ELR (cell line): ENCODE measurements at places on chromosomes 1 and 21.
A peak's percentile ranks its signal among the peaks of the same experiment; 100 is the strongest.

DNA sequence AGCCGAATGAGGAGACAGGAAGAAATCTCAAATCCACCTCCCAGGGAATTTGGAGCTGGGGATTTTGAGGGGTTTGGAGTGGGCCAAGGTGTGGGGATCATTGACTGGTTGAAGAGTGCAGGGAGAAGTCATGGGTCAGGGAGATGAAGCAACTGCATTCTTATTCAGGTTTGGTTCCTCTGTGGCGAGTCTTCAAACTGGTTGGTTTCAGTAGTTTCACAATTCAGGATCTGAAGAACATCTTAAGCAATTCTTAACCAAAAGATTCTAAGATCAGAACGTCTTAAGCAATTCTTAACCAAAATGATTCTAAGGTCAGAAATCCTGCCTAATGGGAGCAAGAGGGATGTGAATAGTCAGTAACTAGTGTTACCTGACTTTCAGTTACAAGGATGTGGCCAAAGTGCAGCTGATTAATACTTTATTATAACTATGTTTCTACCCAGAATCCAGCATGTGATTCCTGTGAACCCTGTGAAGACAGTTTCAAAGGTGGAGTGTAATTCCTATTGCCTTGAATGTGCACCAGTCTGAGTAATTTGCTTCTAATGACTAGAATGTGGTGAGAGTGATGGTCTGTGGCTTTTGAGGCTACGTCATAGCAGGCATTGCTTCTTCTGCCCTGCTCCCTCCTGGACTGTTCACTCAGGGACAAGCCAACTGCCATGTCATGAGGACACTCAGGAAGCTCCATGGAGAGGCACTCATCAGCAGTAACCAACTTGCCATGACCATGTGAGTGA, 61.2 kb downstream of the OLFML3 start:
- no peak for DNase-seq

GRCh38 chr1:42210421-42211133, 46.0 kb upstream of the GUCA2A start:
- peak; percentile 67 for DNase-seq

- no peak for DNase-seq
Measured at GRCh38 chr1:61270761-61271411, 188.5 kb downstream of the NFIA start.

- no peak for DNase-seq
Measured at GRCh38 chr1:43042127-43042526, 83.5 kb upstream of the SLC2A1 start.

DNA sequence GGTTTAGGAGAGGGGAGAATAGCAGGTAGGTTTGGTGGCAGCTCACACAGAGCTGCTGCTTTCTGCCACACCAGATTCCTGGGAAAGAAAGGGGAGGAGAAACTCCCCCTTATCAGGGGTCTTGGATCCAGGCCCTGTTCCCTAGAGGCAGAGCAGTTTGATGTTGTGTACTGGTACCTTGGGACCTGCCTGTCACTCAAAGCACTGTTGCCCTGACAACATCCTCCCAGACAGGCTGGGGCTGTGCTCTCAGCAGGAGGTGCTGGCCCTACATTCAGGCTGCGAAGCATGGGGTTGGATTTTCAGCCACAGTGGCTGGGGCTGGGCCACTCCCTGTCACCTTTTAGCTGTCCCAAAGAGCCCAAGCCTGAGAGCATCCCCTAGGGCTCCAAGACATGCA, 188.0 kb downstream of the GRIK3 start:
- no peak for DNase-seq

DNA sequence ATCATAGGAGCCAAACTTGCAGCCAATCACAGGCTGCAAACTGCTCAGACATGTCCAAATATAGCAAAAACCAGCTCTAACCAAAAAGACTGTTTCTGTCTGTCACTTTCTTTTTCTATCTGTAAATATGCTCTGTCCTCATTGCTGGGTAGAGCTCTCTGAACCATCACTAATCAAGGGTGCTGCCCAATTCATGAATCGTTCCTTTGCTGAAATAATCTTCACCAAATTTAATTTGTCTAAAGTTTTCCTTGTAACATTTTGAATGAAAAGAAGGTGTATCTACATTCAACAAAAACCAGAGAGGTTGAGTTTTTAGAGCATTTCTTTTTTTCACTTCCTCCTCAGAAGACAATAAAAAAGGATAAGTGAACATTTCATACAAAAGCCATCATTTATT, 1221.7 kb upstream of the ADGRL2 start:
- DNase-seq: no peak

GRCh38 chr1:87894062-87894461, 565.4 kb downstream of the LMO4 start:
- no peak for DNase-seq

- DNase-seq: no peak
Measured at GRCh38 chr1:68142036-68142435, 90.3 kb downstream of the WLS start.

- DNase-seq: no peak
Measured at GRCh38 chr1:25768999-25769398, 31.0 kb upstream of the SELENON start.

DNA sequence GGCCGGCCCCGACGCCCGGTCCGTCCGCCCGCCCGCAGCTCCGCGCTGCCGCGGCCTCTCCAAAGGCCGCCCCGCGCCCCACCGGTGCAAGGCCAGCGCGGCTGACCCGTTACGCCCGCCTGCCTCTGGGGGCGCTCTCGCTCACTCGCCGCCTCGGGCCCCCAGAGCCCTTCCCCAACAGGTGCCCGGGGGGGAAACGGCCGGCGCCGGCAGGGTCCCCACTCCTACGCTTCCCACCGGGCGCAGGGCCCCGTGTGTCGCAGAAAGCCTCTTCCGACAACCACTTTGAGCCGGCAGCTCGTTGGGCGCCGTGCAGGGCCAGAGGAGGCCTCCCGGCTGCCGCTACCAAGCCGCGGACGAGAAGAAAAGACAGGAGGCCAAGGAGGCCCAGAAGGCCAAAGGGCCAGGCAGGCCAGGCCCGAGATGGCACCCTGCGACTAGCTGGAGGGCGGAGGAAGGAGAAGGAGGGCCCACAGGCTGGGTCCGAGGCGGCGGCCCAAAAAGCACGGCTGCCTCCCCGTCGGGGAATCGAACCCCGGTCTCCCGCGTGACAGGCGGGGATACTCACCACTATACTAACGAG, 64.9 kb upstream of the FCGR2A start:
- DNase-seq: peak; percentile 86

GRCh38 chr1:160996178-160996577, 24.8 kb downstream of the F11R start:
- DNase-seq: peak; percentile 94

DNA sequence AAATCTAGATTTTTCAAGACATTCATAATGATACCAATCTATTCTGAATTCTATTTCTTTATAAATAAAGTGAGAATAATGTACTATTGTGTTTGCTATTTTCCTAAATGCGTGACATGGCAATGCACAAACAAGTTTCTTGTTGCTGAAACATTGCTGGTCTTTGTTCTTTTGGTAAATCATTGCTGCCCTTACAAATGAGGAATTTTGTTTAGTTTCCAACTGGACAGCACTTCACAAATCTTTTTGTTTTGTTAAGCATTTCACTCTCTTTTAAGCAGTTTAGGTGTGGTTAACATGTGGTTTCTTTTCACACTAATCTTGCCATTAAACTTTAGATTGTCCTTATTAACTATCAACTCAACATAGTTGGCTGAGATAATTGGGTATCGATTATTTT, 94.6 kb downstream of the LRRC7 start:
- no peak for DNase-seq

GRCh38 chr1:227768125-227768439, 32.8 kb downstream of the SNAP47 start:
- DNase-seq: no peak

GRCh38 chr1:169515641-169516040, 29.9 kb upstream of the SLC19A2 start:
- DNase-seq: no peak

GRCh38 chr1:86054396-86054795, 102.2 kb downstream of the COL24A1 start:
- no peak for DNase-seq

- no peak for DNase-seq
Measured at GRCh38 chr1:22830041-22830566, 119.5 kb downstream of the EPHB2 start.

GRCh38 chr1:5191470-5191869, 537.1 kb downstream of the AJAP1 start:
- DNase-seq: no peak

DNA sequence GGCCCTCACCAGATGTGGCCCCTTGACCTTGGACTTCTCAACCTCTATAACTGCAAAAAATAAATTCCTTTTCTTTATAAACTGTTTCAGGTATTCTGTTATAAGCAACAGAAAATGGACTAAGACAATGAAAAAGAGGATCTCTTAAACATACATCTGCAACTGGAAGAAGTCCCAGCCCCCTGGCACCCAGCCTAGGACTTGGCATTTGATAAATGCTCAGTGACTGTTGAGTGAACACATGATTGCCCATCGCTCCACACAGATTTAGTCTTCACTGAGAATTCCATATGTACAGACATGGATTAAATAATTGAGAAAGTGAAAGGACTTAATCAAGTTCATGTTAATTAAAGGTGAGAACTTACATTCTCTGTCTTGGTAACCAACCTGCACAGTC, 344.9 kb upstream of the RUNX1 start:
- DNase-seq: no peak

DNA sequence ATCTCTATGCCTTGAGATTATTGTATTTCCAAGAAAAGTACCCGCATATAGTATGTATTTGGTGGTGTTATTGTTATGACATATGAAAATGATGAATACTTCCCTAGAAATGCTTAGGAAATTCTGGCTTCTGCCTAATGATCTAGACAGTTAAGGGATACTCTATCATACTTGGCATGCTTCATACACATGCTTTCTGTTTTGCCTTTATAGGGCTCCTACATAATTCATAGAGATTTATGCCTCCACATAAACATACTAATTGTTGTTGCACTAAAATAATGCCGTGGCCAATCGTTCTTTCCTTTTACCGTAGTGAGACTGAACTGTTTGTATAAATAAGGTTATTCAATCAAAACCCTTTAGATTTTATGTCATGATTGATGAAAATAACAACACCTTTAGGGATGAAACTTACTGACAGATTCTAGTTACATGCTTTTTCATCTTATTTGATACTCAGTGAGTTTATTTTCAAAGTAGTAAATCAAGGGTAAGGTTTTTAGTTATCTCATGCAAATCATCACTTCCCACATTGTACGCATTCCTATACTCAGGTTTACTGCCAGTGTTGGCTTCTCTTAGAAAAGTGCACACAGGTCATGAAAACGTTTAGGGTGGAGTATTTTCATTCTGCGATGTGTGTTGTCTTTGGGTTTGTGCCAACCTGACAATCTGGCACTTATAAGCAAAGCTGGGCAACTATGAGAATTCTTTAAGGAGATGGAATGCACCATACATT, 40.5 kb upstream of the SCYL3 start:
- DNase-seq: peak; percentile 14

DNA sequence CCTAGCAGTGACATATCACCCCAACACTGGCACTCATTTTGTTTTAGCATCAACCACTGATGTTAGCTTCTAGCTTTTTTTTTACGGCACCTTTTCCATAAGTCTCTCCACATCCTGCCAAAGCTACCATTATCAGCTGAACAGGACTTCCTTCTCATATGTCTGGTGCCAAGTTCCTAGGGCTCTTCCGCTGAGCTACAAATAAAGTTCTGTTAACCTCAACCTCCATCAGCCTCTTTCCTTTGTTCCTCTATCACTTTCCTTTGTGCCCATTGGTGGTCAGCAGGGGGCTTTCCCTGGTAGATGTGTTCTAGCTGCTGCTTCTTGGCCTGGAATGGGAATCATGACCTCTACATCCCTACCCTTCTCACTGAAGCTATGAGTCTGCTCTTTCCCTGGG, 163.8 kb downstream of the FAF1 start:
- DNase-seq: no peak

GRCh38 chr1:204929487-204930154, 59.0 kb downstream of the NFASC start:
- no peak for DNase-seq

- DNase-seq: peak; percentile 88
Measured at GRCh38 chr21:36627242-36627641, 71.7 kb upstream of the SIM2 start.

GRCh38 chr1:145824499-145824842, 471 bp downstream of the POLR3C start:
- peak; percentile 14 for DNase-seq

DNA sequence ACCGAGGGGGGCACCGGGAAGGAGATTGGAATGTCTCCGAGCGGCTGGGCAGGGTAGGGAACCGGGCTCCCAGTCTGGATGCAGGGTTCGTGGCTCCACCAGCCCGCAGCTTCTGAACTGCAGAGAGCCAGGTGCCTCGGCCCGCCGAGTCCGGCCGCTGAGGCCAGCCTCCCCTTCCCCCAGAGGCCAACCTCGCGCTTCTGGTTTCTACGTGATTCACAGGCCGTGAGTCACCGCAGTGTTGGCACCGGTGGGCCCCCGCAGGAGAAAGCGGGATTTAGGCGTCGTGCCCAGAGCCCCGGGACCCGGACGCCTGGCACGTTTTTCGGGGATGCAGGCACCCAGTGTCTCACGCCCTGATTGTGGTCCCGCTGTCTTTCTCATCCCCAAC, 458 bp downstream of the CRABP2 start:
- peak; percentile 89 for DNase-seq

GRCh38 chr1:190949939-190950338, 472.3 kb upstream of the BRINP3 start:
- no peak for DNase-seq

- DNase-seq: no peak
Measured at GRCh38 chr1:19432943-19433718, 52.2 kb downstream of the CAPZB start.

DNA sequence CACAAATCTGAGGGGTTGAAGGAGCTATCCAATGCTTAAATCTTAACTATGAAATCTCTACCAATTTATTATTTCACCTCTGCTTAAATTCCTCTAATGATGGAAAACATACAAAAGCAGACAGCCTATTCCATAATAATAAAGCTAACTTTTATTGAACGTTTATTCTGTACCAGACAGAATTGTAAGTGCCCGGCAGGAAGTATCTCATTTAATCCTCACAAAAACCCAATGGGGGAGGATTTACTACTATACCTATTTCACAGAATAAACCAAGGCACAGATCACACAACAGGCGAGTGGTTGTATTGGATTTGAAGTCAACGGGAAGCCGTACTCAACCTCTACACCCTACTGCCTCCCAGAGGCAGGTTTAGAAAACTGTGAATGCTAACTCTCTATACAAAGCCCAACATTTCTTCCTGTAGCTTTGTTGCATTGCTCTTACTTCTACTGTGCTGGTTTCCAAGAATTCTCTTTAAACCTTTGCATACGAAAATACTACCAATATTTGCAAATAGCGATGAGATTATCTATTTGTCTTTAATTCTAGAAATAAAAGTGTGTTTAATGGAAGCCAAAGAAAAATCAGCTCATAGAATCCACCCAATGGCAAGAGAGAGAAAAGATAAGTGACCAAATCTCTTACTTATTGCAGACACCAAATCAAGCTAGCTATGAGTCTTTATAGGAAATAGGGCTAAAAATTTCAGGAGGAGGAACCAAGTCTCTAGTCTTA, 33.5 kb upstream of the C1orf53 start:
- DNase-seq: peak; percentile 77

- no peak for DNase-seq
Measured at GRCh38 chr1:228376651-228377631, 29.7 kb downstream of the TRIM11 start.

- no peak for DNase-seq
Measured at GRCh38 chr21:32538147-32538792, 47.1 kb downstream of the TCP10L start.
